ENCODE measurements at places on chromosomes 4 and X.

DNA sequence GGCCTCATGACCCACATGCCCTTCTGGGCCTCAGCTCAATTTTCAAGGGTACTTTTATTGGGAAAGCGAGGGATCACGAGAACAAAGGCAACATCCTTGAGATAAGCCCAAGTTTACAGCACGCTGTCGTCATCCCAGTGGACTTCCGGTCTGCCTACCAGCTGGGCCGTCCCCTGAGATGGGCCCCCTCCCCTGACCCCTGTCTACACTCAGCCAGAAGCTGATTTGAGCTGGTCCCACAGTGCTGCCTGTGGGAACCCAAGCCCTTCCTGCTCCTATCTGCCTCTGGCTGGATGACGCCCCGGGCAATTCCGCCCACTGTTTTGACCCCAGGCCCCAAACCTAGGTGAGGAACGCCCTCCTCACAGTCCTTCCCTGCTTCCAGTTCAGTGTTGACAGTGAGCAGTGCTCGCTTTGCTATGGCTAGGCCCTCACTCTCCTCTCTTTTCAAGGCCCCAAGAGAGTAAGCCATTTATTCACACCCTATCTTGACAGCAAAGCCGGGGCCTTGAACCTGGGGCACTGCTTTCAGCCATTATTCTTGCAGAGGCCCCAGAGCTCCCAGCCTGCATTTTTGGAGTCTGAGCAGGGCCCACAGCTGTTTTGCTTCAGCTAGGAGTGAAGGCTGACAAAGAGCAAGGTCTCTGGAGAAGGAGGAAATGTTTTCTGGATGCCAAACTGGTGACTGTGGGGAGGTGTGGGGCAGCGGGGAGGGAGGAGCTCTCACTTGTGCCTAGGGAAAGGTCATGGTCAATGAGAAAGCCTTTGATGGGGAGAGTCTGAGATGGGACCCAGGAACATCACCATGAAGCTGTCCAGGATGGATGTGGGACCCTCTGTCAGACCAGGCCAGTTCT is 164.6 kb upstream of the BCOR start:
- no peak for DNase-seq

GRCh38 chrX:77668391-77669237 is 117.4 kb downstream of the ATRX start:
- DNase-seq = no peak

GRCh38 chr4:168507178-168507815 is 10.4 kb downstream of the PALLD start:
- no peak for DNase-seq

- DNase-seq = no peak
These were observed 2284.8 kb downstream of the ARAP2 start for GRCh38 chr4:33959519-33959918.

GRCh38 chr4:82223715-82224114 is 150.1 kb downstream of the HNRNPD start:
- DNase-seq = no peak

DNA sequence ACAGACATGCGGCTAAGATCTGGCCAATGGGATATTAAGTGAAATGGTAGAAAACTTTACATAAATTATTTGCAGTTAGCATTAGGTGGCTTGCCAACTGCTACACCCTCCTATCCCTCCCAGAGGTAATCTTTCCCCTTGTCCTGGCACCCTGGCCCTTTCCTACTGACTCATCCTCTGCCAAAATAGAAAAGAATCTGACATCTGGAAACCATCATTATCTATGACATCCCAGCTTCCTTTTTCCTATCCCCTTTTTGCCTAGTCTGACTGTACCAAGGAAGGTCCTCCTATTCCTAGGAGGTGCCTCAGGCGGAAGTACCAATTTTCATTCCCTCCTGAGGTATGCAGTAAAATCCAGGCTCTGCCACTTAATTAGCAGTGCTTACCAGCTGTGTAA is 163.6 kb upstream of the KLF3 start:
- DNase-seq = no peak

- DNase-seq = no peak
These were observed 2.5 kb upstream of the CDKL5 start for GRCh38 chrX:18422886-18423285.

DNA sequence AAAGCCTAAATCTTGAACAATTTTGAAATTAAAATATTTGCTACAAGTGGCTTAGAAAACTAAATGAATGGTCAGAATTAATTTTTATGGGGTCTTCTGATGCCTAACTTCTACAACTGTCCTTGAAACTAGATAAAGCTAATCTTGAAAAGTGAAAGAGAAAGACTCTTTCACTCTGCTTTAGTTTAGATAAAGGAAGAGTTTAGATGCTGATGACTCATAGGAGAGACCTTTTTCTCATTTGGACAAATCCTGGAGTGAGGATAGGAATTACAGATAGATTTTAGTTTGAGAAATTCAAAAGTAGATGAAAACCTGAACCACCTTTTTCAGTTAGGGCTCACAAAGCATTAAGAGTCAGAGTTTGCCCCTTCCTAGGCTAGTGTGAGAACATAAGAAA is 342.3 kb upstream of the GRID2 start:
- DNase-seq = no peak

DNA sequence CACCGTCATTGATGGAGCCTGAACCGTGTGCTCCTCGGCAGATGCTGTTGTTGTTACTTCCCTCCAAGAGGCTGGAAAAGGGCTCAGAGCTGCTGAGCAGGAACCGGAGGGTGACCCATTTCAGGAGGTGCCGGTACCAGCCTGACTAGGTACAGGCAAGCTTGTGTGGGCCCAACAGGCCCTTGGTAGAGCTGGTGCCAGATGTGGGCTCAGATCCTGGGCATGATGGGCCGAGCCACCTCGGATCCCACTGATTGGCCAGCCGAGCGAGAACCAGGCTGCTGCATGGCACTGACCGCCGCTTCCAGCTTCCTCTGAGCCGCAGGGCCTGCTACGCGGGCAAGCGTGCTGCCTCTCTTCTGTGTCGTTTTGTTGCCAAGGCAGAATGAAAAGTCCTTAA is 33.7 kb downstream of the NOP14 start:
- no peak for DNase-seq

GRCh38 chr4:145881989-145882388 is 56.6 kb downstream of the ZNF827 start:
- no peak for DNase-seq

DNA sequence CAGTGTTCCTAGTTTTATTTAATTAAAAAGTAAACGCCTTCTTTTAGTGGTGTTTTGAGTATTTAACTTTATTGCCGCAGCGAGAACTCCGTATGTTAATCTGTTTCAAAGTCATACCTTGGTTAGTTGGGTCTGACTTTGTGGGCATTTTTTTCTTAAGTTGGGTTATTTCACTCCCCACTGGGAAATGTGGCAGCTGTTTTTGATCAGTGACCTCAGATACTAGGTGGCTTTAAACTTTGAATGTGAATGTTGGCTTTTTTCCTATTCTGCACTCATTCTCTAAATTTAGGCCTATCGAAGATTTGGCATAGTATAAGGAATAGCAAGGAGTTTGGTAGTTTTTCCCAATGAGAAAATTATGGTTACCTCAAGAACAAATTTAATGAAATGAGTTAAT is 85.9 kb downstream of the FIP1L1 start:
- no peak for DNase-seq

GRCh38 chrX:7841084-7841805 is 1.7 kb upstream of the VCX start:
- no peak for DNase-seq

DNA sequence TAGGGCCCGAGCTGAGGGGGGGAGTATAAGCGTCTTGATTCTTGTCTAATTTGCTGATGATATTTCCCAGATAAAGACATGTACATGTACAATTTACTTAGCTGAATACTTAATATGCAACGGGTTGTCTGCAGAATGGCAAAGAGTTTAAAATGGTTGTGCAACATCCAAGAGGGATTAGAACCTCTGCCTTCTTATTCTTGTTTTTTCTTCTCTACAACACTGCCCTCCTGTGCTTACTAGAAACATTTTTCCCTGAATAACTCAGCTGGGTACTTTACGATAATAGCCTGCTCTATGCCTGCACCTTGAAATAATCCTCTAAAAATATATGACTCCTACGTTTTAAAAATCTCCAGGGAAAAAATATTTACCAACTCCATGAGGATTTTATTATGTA is 41.8 kb downstream of the INTS12 start:
- no peak for DNase-seq

GRCh38 chr4:174503079-174503715 is 19.1 kb downstream of the HPGD start:
- no peak for DNase-seq

DNA sequence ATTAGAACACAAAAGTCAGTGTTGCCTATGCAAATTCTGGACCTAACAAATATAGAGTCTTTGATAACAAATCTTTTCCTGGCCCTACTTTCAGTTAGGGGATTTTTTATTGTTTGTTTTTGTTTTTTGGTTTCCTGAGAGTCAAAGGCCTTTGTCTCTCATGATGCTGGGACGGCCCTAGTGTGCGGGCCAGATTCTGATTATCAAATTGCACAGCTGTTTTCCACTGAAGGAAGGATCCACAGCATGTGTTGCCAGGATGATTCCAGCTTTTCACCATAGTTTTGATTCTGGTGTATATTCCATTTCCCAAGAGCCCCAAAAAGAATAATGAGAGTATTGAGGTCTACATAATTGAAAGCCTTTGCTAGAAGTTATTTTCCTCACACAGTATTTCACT is 248.2 kb downstream of the CAMK2D start:
- no peak for DNase-seq

- DNase-seq = no peak
These were observed 53.2 kb upstream of the C1QTNF7 start for GRCh38 chr4:15374656-15375055.

GRCh38 chr4:185969657-185970056 is 99.3 kb upstream of the TLR3 start:
- no peak for DNase-seq

GRCh38 chr4:147524601-147525000 is 43.7 kb downstream of the EDNRA start:
- no peak for DNase-seq

DNA sequence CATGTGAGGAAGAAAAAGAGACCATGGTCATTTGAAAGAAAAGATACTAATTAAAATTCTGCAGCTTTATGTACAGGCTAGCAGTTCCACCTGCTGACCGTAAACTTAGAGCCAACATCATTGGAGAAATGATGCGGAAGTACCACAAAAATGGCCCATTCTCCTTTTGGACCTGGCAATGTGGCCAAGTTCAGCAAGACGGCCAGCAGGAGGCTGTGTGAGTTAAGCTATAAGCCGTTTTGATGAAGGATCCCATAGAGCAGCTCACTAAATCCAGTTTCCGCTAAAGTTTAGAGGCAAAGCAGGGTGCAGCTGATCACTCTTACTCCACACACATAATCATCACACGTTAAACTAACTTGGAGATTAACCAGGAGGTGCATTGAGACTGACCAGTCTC is 133.8 kb downstream of the LDB2 start:
- DNase-seq = no peak

Measured in stimulated activated CD4-positive, alpha-beta T cell treated with anti-CD3 and anti-CD28 coated beads, Interleukin-1b, Interleukin-23, amount 100 ng/mL, for 1 hour (primary cell).